Stomach (tissue), 19 donors: ENCODE measurements at places on chromosomes 12 and 14.
A peak's percentile ranks its signal among the peaks of the same experiment; 100 is the strongest.

GRCh38 chr12:78331753-78332152, 501.1 kb downstream of the NAV3 start:
- no peak for DNase-seq

- no peak for DNase-seq
These were observed 32.2 kb upstream of the NUBPL start for GRCh38 chr14:31529053-31529452.

- no peak for DNase-seq
These were observed 44.4 kb downstream of the DYRK2 start for GRCh38 chr12:67692966-67693365.

DNA sequence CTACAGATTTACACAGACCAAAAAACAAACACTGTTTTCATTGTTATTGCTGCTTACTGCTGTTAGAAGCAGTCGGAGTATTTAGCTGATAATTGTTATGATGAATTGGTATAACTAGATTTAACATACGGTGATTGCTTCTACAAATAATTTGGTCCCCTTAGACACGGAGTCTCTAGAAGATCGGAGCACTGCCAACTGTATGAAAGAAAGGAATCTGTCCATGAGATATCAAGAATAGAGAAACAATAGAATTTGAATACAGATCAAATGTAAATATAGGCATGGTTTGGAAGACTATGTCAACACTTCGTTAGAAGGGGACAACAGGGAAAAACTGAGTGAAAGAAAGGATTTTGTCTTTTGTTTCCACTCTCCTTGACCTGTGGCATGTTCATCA, 110.9 kb downstream of the PPP2R5E start:
- DNase-seq: no peak

DNA sequence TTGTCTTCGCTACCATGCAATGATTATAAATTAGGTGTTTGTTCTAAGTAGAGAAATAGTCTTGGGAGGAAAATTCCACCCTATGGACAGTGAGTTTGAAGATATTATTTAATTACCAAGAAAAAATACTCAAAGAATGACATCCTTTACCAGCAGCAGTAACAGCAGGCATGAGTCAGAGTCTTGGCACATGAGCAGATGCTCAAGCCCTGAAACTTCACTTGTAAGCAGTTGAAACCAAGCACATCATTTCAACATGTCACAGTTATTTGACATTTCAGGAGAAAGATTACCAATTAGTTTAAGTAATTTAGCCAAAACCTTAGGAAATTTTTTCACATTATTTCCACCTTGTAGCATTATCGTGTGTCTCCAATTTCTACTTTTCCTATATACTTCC, 99.2 kb downstream of the C12orf50 start:
- no peak for DNase-seq

GRCh38 chr14:92984896-92985295, 61.9 kb downstream of the CHGA start:
- no peak for DNase-seq

DNA sequence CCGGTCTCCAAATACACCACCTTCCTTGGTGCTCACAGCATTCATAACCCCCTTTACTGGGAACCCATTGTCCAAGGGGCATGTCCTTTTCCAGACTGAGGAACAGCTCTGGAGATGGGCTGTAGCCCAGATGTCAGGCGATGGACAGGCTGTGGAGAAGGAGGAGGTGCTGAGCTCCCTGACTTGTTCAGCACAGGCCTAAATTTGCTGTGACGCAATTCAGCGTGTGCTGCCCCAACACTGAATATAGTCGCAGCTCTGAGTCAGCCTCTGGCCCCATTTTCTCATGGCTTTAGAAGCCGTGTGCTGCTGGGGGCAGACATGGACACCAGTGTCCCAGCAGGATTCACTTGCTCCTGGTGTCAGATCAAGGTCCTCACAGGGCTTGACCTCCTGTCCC, 269.1 kb downstream of the EMP1 start:
- no peak for DNase-seq

DNA sequence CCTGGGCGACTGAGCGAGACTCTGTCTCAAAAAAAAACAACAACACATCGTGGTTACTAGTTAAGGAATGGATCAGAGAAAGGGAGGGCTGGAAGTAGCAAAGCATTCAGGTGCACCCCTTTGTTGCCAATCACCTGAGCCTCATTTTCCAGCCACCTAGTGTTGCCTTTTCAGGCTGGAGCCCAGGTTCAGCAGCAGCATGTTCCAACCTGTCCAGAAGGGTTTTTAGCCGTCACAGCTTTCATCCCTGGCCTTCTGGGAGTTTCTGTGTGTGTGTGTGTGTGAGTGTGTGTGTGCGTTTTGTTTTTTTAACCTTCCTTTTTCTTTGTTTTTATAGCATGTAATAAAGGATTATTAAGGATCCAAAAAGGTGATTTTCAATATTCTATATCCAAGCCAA, 121.1 kb upstream of the ATF1 start:
- DNase-seq: no peak

GRCh38 chr14:70886421-70887206, 20.6 kb upstream of the PCNX1 start:
- peak; percentile 44 for DNase-seq

DNA sequence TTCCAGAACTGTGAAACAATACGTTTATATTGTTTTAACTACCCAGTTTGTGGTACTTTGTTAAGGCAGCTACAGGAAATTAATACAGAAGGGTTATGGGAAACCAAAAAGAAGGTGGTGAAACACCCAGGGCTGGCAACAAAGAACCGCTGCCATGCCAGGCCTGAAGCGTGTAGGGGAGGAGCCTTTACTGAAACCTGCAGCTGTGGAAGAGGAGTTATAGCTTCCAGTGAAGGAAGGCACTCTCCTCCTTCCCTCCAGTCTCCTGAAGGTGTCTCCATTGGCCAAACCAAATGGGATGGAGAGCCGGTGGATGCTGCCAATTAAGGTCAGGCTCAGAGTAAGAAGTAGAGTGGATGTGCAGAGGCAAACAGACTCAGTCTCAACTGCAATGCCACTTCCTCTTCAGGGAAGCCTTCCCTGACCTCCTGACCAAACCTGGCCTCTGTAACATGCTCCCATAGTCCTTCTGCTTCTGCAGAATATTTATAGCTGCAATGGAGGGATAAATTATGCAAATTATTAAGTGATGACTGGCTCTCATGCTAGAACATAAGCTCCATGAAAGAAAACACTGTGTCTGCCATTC, 168.3 kb downstream of the DAD1 start:
- no peak for DNase-seq

DNA sequence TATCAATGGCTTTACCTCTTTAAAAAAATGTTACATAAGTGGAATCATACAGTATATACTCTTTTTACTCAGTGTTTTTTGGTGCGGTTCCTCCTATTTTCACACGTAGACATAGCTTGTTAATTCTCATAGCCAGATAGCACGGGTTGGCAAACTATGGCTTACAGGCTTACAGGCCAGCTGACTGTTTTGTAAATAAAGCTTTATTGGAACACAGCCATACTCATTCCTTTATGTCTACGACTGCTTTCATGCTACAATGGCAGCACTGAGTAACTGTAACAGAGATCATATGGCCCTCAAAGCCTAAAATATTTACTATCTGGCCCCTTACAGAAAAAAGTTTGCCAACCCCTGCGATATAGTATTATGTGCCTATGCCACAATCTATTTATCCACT, 5.8 kb upstream of the DAAM1 start:
- no peak for DNase-seq

- no peak for DNase-seq
These were observed 4.7 kb downstream of the RPL36AL start for GRCh38 chr14:49615776-49616175.

GRCh38 chr14:93332397-93332852, 411 bp downstream of the BTBD7 start:
- DNase-seq: peak; percentile 87

DNA sequence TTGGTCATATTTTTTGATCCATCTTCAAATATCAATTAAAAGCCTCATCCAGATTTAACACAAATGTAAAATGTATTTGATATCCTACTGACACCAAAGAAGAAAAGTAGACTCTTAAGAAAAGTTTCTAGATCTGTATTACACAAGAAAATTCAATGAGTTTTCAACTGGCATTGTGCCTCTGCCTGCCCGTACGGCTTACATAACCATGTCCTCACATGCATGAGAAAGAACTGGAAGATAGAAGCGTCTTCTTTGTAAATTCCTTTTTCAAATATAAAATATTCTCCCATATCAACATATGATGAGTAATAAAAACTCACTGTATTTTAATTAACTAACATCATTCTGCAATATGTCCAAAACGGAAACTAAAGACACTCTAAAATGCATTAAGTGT, 7.2 kb downstream of the ANKS1B start:
- no peak for DNase-seq

DNA sequence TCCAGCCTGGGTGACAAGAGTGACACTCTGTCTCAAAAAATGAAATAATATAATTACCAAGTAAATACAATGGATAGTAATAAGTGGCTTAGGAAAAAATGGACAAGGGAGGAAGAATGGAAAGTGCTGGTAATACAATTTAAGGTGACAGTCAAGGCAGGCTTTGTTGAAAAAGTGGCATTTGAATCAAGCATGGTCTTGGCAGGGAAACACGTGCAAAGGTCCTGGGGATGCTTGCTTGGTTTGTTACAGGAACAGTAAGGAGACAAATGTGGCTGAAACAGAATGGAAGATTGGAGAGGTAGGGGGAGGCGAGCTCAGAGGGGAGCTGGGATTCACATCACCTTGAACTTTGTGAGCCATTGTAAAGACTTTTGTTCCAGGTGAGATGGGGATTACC, 153.2 kb downstream of the TMEM132C start:
- no peak for DNase-seq

DNA sequence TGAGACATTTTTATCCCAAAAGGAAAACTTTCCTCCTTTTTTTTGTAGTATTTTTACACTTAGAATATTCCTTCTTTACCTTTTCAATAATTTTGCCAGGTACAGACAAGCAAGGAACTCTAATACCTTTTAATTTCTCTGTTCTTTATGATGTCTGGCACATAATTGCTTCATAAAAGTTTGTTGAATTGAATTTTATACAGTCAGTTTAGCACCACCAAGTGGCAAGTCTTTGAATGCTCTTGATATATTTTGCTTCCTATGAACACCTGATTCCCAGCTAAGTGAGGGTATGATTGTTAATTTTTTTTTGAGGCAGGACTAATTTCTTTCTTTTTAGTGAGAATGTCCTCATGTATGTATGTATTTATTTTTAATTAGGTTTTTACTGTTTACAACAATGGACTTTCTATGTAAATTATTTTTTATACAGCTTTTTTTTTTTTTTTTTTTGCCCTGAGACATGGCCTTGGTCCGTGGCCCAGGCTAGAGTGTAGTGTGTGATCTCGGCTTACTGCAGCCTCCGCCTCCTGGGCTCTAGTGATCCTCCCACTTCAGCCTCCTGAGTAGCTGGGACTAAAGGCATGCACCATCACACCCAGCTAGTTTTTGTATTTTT, 6.9 kb downstream of the TBC1D15 start:
- no peak for DNase-seq

DNA sequence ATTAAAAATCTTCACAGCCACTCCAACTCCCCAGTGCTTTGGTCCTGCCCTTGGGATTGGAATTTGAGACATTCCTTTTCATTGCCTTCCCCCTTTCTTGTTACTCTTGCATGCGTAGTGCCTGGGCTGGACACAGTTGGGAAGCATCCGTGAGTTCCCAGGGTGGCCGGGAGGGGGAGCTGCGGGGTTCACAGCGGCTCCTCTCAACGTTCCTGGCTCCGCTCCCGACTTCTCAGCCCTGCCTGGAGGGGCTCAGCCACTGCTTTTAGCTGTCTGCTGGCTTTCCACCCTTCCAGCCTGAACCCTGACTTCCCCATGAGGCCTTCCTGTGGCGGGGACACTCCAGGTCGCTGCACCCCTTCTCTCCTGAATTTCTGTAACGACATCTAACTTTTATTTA, 3.2 kb downstream of the TEX52 start:
- peak; percentile 80 for DNase-seq

DNA sequence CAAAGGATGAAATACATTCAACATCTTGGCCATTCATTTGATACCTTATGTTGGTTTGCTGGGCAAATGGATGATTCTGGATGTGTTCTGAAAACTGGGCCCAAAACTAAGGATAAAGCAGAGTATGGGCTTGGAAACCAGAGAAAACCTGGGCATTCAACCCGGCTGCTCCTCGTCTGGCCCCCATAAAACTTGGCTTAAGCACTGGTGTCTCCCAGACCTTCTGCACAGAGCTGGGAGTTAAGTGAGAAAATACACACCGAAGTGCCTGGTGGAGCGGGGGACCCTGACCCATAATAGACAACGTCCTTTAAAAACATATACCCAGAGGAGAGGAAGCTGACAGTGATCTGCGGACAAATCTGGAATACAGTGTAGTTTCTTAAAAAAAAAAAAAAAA, 112.5 kb downstream of the FOXN3 start:
- no peak for DNase-seq

DNA sequence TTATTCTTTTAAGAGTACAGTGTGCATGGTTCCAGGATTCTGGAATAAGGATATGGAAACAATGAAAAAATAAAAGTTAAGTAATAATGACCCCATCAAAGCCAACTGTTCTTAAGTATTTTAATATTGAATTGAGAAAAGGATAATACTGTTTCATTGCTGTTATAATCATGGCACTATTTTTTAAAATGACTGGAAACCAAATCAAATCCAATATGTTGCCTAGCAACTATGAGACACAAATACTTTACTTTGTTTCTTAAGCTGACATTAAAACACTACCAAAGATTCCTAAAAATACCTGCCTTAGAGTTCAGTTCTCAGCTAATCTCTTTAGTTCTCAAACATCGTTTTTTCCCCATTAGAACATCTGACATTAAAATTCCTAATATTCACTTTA, 66.4 kb upstream of the OTOGL start:
- DNase-seq: no peak

- DNase-seq: no peak
These were observed 17.9 kb downstream of the PACS2 start for GRCh38 chr14:105332350-105332874.

DNA sequence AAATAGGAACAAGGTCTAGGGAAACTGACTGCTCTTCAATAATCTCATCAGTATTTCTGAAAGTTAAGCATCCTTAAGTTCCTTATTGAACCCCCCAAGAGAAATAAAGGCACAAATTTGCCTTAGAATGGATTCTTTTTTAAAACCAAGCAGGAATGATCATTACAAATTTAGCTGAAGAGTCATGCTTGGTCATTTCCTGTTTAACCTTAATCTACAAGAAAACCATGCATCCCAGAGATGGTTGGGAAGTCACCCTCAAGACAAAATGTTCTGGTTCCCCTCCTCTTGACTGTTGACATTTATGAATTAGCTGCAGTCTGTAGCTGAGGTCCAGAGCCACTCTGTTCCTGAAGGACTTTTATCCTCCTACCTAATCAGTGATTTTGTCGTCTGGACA, 291.8 kb upstream of the G2E3 start:
- DNase-seq: no peak

- DNase-seq: no peak
These were observed 21.2 kb downstream of the DGLUCY start for GRCh38 chr14:91135039-91135438.
